ENCODE measurements at places on chromosomes 12 and 14. TPM values are rescaled to one million over a fixed set of nuclear protein-coding genes. Genes with fewer than 3 reads are reported as not detected.

GRCh38 chr12:53820514-53821306 lies 68.9 kb upstream of the CISTR start:
- no peak for DNase-seq

DNA sequence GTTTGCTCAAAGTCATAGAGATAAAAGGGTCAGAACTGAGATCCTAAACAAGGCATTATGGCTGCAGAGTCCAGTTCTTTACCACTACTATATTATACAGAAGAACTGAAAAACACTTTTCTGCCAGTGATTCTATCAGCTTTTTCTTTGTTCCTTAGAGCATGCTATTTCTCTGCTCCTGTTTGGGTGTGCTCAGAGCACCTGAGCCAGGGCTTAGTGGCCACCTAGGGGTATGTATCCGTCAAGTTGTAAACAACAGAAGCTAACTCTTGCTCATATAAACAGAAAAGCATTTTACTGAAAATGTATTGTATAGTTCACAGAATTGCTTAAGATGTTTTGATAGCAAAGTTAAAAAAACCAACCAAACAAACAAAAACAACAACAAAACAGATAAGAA lies 470.8 kb downstream of the SLC16A7 start:
- no peak for DNase-seq

- no peak for DNase-seq
Observed at GRCh38 chr12:80175307-80175930, 76.1 kb downstream of the OTOGL start.

GRCh38 chr12:51921017-51921725 lies 13.9 kb downstream of the ACVRL1 start:
- DNase-seq: no peak

DNA sequence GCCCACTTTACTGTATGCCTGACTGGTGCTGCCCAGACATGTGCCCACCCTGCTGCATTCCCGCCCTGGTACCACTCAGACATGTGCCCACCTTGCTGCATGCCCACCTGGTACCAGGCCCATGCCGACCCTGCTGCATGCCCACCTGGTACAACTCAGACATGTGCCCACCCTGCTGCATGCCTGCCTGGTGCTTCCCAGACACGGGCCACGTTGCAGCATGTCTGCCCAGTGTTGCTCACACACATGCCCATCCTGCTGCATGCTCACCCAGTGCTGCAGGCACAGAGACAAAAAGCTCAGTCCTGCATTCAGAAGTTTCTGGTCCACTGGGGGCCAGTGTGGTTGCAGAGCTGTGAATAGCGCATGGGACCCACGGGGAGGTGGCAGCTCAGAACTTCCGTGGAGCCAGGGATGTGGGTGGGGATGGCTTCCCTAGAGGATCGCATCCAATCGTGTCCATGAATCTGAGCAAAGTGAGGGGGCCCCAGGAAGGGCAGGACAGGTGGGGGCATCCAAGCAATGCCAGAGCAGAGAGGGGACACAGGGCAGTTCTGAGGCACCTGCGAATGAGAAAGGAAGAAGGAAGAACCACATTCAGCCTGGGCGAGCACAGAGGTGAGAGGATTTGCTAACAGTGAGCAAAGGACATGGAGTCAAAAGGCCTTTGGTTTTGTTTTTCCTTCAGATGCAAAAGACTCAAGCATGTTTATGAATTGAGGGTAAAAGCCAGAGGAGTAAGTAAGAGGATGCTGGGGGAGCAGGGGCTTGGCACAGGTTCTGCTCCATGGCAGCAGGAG lies 175.9 kb upstream of the C14orf180 start:
- DNase-seq: no peak

- DNase-seq: no peak
Observed at GRCh38 chr12:57632073-57632957, 686 bp downstream of the B4GALNT1 start.

Gene HPD
- not detected for total RNA-seq

DNA sequence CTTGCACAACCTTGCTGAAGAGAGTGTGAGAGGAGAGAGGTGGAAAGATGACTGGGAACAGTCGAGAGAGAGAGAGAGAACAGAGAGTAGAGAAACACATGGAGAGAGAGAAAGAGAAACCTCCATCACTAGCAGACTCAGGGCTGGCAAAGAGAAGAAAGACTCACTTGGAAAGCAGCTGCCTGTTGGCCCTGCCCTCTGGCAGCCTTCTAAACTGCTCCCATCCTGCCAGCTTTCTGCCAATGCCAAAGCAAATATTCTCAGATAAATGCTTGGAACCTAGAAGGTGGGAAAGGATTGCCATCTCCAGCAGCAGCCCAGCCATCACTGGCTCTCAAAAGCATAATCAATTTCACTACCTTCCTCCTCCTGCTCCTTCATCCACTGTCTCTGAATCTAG lies 107.9 kb upstream of the WSCD2 start:
- no peak for DNase-seq

Gene GPRC5D
- total RNA-seq: not detected

GRCh38 chr12:13948621-13949020 lies 32.8 kb downstream of the GRIN2B start:
- no peak for DNase-seq

DNA sequence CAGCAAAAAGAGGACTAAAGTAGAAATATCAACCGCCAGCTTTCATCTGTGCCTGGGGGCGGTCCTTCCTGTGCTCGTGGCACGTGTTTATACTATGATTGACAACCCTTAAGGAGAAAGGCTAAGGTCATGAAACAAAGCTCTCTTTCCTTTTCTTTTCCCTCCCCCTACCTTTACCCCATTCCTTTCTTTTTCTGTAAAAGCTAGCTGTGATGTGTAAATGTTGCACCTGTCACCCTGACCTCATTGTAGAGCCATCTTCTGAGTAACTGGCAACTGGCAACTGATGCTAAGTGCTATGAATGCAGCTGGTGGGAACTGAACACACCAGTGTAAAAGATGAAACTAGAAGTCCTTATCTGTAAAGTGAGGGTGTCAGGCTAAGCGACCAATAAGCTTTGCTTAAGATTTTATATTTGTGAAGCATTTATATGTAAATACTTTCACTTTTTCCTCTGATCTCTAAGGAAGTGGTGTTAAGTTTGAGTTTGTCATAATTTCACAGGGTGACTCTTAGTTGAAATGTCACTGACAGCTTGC lies 102.8 kb upstream of the BCAT1 start:
- DNase-seq: peak; percentile 92

- peak; percentile 31 for DNase-seq
Observed at GRCh38 chr12:68267892-68268396, 14.5 kb upstream of the IL22 start.

DNA sequence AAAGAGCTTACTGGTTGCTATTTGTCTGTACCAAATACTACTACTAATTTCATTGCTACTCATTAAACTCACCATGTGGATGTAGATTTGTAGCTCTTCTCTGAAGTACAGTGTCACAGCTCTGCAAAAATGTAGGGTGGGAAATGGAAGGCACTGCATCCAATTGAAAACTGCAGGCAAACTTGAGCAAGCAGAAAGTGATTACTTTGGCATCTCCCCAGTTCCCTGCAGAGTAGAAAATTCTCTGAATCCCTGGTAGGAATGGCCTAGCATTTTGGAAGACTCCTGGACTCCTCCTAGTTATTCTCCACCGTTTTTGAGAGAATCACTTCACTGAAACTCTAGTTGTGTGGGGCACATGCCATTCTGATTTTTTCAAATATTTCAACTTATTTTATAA lies 239.1 kb downstream of the DIO2 start:
- no peak for DNase-seq

- DNase-seq: no peak
Observed at GRCh38 chr12:126847005-126847629, 1419.9 kb upstream of the TMEM132C start.

- no peak for DNase-seq
Observed at GRCh38 chr12:58161773-58162172, 220.4 kb downstream of the ATP23 start.

DNA sequence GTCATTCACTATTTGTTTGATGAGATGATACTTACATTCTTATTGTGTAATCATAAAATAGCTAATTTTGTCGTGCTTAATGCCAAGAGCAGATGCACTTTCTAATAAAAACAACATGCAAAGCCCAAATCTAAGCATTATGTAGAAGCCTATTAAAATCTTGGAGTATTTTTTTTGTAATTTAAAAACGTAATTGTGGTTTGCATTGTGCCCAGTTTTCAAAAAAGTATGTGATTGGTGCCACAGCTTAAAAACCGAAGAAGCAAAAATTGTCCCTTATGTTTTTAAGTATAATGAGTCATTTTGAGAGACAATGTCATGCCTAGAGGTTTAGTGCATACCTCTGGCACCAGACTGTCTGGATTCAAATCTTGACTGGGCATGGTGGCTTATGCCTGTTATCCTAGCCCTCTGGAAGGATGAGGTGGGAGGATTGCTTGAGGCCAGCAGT lies 464.8 kb upstream of the RGS6 start:
- no peak for DNase-seq

Gene SLC10A1
- total RNA-seq: not detected

DNA sequence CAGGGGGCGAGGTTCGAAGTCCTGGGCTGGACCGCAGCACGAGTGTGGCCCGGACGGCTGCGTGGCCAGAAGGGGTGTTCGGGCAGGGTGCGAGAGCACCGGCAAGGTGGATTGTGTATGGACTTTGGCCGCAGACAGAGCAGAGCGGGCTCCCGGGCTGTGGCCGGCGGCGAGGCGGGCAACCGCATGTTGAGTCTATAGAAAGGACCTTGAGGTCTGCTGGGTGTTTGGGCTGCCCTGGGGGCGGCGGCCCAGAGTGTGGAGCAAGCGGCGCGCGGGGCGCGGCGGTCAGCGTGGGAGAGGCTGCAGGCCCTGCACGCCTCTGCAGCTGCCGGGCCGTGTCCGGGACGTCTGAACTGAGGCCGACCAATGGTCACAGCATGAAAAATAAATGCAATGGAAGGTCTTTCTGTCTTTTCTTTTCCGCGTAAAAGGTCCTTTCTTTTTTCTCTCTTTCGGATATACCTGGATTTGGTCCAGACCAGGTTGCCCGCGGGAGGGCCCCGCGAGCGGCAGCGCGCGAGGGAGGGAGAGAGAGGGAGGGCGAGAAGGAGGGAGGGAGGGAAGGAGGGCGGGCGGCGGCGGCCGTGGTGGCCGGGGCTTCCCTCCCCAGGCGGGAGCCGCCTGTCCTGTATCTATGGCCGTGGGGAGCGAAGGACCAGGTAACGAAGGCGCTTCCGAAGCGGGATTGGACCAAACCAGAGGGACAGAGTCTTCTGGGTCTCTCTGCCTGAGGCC lies 5.5 kb upstream of the HOXC9 start:
- no peak for DNase-seq

Gene HSPA2
- total RNA-seq: 0.15 TPM

- peak; percentile 46 for DNase-seq
Observed at GRCh38 chr12:96902076-96902475, 5.0 kb upstream of the NEDD1 start.

DNA sequence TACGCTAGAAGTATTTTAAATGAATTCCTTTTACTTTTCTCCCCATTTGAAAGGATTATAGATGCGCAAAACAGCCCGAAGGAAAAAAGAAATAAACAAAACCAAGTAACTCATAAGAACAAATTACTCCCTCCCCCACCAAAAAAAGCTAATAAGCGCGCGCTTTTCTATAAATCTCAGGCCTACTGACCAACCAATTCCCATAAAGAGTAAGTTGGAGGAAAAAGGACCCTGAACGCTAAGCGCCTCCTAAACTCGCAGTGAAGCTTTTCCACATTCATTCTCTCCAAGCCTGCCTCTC lies 588 bp downstream of the MBIP start:
- no peak for DNase-seq

- no peak for DNase-seq
Observed at GRCh38 chr12:47039079-47039478, 40.3 kb upstream of the PCED1B start.

Data from Karpas-422 (cell line).